ENCODE measurements at places on chromosomes 4 and X. TPM values are rescaled to one million over a fixed set of nuclear protein-coding genes. Genes with fewer than 3 reads are reported as not detected.

DNA sequence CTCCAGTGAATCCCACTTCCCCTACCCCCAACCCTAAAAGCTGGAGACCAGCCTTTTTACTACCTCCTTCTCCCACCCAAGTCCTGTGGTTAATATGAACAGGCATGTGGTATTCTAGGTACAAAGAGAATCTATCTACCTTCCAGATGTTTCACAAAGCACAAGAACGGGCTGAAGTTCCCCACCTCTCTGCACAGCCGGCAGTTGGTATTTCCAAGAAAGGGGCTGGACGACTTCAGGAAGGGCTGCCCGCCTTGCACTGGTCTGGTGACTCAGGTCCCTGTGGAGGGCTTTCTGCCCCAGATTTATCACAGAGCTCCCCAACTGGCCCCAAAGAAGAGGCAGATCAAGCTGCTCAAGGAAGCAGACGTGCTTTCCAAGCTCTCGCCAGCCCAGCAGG is 4.5 kb downstream of the FAM47E start:
- no peak for DNase-seq

- DNase-seq, result no peak
Observed at GRCh38 chr4:169098054-169098497, 88.0 kb upstream of the CBR4 start.

- DNase-seq, result no peak
Observed at GRCh38 chrX:41014776-41015360, 70.4 kb upstream of the USP9X start.

DNA sequence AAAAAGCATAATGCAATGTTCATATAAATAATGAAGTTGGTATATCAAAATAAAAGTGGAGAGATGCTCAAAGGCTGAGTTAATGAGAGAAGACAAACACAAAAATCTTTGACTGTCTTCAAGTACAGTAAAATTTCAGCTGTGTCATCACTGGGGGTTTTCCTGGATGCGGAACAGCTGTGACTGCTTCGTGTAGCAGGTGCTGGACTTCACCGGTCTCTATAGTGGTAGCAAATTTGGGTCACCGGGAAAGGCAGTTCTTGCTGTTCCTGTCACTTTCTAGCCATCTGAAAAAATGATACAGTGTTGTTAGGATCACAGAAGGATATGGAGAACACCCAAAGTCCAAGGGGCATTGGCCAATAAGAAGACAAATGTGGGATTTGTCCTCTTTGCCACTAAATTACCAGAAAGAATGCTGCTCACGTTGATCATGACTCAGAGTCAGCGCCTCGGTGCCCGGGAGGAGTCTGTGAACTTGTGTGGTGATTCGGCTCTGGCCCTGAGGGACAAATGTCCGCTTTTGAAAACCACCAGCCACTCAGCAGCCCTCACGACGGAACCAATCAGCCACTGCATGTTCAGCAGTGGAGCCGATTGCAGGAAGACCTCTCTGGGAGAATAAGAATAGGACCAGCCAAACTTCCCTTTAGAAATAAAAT is 230.1 kb upstream of the FAT1 start:
- no peak for DNase-seq

DNA sequence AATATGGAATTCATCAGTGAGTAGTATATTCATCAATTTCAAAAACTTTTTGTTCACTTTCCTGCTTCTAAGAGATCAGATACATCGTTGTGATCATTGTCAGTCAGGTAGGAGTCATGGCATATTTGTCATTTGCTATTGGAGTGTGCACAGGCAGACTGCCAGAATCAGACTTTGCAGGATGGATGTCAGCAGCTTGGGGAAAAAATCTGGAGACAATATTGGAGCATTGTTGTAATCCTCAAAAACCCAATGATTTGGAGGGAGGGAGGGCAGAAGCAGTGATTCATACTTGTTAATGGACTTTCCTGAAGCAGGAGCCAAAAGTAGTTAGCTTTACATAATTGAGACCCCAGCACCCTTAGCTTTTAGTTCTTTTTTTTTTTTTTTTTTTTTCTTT is 59.6 kb upstream of the DRP2 start:
- DNase-seq, result no peak

DNA sequence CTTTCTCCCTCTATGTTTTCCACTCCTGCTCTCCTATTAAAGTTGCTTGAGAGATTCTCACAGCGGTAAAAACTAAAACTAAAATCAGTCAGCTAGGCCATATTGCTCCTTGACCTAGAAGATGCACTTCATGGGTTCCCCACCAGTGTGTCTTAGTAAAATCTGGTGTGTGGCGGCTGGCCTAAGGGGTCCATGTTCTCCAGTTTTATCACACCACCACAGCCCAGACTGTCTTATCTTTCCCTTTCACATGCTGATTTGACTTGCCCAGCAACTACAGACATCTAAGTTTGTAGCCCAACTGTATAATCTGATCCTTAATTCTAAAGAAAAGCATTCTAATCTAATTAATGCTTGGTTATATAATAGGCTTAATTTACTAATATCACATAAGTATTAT is 68.0 kb downstream of the ATP8A1 start:
- DNase-seq, result no peak

- no peak for DNase-seq
Observed at GRCh38 chr4:40256329-40256728, 59.5 kb downstream of the RHOH start.

DNA sequence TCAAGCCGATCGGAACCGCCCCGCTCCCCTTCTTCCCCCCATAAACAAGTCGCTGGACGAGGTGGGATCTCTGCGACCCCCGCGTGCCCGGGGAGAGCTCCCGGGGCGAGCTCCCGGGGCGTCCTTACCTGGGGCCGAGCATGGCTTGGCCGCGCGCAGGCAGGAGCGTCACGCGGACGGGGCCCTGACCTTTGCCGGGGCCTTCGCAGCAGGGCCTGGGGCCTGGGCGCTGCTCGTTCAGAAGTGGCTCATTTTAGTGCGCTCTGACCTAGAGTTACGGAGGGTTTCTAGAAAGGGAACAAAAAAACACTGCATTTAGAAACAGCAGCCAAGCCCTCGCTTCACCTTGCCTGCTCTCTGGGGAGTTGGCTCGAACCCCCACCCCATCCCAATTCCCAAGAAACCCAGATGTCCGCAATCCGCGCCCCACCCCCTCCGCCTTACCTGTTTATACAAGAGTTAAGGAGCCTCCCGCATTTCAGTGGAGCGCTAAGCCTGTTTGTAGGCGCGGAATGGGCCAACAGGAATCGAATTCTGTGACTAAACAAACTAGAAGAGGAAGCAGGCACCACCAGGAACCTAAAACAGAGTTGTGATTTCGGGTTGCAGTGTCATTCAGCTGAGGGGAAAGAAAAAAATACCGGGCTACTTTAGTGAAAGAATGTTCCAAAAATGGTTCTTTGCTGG is 814 bp upstream of the RBM47 start:
- peak; percentile 70 for DNase-seq

- no peak for DNase-seq
Observed at GRCh38 chrX:136256026-136256425, 4.8 kb upstream of the MAP7D3 start.

DNA sequence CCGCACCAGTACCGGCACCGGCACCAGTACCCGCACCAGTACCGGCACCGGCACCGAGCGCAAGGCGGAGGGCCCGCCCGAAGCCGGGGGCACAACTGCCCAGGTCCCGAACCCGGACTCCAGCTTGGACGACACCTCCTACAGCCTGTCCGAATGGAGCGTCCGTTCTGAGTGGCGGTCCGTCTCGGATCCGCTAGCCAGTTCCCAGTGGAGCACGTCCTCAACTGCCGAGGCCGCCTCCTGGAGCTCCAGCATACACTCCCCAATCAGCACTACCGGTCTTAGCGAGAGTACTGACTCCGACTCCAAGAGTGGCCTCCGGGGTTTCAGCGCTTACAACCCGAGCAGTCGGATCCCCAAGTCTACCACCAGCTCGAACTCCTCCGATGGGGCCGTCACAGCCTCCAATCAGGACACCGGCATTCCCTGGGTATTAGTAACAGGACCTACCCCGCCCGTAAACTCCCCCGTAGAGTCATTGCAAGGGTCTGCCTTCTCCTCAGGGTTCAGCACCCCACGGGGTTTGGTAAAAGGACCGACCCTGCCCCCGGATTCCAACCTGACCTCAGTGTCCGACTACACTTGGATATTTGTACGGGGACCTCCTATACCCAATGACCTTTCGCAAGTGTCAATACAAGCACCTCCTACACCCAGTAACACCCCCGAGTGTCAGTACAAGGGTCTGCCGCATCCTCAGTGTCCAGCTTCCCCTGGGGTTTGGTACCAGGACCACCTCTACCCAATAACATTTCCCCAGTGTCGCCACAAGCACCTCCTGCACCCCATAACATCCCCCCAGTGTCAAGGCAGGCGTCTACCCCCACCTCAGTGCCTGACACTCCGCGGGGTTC is 721 bp upstream of the MAOA start:
- peak; percentile 50 for DNase-seq

DNA sequence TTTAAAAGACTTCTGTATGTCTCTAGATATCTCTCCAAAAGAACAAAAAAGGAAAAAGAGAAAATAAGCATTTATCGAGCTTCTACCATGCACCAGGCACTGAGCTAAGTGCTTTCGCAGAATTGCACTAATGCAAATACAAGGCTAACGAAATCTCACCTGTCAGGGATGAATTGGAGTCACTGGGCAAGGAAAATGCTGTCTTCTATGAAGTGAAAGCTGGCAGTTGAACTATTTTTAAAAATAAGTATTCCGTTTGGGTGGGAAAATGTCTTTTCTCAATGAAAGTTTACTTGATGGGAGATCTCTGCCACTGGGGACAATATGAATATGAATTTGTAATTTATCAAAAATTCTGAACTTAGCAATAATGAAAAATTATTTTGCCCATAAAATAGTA is 47.6 kb downstream of the COL25A1 start:
- DNase-seq, result no peak

DNA sequence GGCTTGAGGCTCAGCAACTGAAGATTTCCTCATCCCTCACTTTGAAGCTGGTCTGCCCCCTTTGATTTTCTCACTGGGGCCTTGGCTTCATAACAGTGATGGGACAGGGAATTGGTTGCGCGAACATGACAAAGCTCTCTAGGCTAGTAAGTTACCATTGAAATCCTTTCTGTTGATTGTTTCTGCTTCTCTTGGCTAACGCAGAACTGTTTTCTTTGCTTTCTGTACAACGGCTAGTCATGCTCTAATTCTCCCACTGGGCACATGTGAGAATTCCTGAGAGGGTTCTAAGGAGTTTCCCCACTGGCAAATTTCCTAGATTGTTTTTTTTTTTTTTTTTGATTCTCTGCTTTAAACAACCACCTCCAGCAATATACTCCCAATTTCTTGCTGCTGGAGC is 738.6 kb downstream of the PCDH7 start:
- no peak for DNase-seq

- no peak for DNase-seq
Observed at GRCh38 chr4:169225058-169225751, 45.6 kb downstream of the SH3RF1 start.

DNA sequence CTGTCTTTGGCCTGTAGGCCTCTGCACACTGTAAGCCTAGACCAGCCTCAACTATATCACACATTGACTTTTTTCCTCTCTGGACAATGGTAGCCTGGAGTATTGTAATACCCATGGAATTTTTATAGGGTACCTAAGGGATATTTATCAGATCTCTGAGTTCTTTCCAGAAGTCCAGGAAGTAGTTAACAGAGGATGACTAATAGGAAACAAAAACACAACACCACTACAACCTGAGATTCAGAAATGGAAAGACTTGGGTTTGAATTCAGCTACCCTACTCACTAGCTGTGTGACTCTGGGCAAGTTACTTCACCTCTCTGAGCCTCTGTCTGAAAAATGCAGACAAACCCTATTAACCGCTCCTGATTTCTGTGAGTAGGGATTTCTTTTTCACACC is 7.7 kb upstream of the STX18 start:
- no peak for DNase-seq

- DNase-seq, result no peak
Observed at GRCh38 chr4:7054106-7054880, 11.1 kb downstream of the TADA2B start.

FREM3 gene
- total RNA-seq, result not detected
